Right lung (tissue), 10 donors: ENCODE measurements at places on chromosomes 3 and 15.
A peak's percentile ranks its signal among the peaks of the same experiment; 100 is the strongest.

GRCh38 chr3:139187154-139187553 lies 142.5 kb upstream of the PRR23C start:
- DNase-seq, result no peak

DNA sequence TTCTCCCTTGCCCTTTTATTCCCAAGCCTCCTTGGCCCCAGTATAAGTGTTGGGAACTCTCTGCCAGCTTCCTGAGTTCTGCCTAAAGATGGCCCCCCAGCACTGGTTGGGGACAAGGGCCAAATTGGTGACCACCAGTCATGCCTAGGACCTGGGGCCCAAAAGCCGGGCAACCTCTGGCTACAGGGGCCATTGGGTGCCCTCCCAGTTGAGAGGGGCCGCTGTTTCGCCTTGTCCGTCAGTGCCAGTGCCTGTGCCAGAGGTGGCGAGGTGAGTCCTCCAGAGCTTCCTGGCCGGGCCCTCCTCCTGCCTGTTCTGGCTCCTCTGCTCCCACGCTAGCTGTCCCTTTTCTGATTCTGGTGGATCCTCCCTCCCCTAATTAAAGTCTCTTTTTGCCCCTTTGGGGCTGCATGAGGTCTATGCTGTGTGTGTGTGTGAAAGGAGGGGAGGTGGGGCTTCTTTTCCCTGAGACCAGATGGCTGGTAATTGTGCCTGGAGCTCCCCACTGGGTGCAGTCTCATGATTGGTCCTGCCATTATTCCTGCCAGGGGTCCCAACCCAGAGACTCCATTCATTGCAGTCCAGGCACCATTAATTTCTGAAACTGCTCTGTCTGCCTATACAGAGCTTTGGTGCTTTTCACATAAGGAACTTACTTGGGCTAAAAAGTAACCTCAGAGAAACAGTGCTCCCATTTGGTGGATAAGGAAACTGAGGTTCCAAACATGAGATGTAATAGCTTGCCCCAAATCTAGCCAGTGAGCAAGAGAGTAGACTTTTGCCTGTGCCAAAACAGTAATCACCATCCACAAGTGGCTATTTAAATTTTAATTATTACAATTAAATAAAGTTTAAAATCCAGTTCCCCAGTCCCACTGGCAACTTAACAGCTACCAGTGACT lies 3.1 kb upstream of the TTLL3 start:
- no peak for DNase-seq

DNA sequence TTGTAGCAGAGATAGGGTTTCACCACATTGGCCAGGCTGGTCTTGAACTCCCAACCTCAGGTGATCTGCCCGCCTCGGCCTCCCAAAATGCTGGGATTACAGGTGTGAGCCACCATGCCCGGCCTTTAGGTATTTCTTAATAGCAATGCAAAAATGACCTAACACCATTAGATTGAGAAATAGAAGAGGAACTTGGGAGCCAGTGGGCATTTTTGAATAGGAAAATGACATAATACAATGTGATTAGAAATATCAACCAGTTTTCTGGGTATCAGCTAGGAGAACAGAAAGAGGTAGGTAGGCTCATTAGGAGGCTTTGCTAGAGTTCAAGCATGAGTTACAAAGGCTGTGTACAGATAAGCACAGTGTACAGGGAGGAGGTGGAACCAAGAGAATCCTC lies 101.8 kb upstream of the TBC1D5 start:
- no peak for DNase-seq

- no peak for DNase-seq
Observed at GRCh38 chr3:141151439-141151838, 80.2 kb upstream of the PXYLP1 start.

DNA sequence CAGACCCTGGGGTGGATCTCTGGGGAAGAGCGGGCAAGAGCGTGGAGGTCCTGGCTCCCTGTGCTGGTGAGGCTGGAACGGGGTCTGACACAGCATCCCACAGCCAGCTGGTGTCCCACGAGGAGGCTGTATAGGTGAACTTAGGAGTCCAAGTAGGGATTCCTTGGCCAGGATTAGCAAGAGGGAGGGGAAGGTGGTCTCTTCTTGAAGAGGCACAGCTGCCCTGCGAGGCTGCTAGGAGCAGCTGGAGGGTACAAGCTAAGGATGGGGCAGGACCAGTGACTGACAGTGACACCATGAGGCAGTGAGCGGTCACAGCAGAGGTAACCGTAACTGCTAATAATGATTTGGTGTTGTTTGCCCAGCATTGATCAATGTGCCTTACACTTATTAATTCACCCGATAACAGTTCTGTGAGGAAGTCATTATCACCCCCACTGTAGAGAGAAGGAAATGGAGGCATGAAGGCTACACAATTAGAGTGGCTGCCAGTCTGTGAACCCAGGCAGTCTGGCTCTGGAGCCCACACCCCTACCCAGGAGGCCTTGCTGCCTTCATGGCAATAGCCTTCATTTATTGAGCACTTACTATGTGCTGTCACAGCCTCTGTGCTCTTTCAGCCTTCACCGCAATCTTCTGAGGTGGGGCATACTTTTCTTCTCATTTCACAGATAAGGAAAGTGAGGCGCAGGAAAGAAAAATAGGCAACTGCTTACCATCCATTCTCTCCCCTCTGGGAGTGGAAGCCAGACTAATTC lies 59.4 kb downstream of the TMEM44 start:
- no peak for DNase-seq

DNA sequence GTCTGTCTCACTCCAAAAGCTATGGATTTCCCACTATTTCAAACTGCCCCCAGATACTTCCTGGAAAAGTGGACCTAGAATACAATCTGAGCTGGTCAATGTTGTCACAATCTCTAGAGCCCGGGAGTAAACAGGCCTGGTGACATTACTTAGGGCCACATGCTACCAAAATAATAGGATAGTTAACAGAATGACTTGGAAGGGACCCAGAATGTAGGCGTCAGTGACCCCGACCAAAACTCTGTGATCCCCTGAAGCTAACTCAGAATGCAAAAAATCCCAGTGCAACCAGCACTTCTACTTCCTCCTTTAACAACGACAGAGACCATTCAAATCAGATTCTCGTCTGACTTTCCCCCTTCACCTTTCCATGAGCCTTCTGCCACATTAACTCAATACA lies 51.5 kb upstream of the CDV3 start:
- DNase-seq, result no peak

DNA sequence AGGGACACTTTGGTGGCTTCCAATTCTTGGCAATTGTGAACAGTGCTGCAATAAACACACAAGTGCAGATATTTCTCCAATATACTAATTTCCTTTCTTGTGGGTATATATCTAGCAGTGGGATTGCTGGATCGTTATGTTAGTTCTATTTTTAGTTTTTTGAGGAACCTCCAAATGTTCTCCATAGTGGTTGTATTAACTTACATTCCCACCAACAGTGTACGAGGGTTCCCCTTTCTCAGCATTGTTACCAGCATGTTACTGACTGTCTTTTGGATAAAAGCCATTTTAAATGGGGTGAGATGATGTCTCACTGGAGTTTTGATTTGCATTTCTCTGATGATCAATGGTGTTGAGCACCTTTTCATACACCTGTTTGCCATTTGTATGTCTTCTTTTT lies 92.8 kb downstream of the DAPK2 start:
- DNase-seq, result no peak

DNA sequence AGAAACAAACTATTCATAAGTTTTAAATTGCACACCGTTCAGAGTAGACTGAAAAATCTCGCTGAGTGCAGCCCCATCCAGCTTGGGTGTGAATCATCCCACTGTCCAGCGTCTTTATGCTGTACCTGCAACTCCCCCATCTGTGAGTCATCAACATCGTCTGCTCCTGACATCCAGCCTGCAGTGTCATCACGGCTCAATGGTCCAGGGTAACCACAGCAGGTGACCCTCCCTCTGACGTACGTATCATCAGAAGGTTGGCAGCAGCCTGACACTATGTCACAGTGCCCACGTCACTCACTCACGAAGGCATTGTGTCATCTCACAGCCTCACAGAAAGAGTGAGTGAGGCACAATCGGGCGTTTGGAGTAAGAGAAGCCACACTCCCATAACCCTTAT lies 65.2 kb downstream of the TPRA1 start:
- no peak for DNase-seq

GRCh38 chr3:152026033-152026556 lies 152.7 kb downstream of the SUCNR1 start:
- DNase-seq, result peak; percentile 14

DNA sequence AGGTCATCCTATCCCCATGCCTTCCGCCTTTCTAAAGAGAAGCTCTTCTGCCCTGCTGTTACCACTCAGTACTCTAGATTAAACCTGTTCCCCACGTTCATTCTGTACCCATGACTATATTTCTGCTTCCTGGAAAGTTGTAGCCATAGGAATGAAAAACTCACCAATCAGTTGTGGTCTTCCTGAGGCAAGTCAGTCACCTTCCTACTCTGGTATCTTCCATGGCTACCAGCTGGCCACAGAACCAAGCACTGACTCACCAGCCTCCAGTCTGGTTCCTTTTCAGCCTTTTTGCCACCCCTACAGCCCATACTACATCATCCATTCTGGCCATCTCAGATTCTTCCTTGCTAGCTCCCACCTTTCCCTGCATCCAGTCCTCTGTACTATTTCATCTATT lies 46.4 kb downstream of the TMEM44 start:
- DNase-seq, result no peak

GRCh38 chr15:75992897-75993296 lies 19.3 kb downstream of the NRG4 start:
- DNase-seq, result no peak

DNA sequence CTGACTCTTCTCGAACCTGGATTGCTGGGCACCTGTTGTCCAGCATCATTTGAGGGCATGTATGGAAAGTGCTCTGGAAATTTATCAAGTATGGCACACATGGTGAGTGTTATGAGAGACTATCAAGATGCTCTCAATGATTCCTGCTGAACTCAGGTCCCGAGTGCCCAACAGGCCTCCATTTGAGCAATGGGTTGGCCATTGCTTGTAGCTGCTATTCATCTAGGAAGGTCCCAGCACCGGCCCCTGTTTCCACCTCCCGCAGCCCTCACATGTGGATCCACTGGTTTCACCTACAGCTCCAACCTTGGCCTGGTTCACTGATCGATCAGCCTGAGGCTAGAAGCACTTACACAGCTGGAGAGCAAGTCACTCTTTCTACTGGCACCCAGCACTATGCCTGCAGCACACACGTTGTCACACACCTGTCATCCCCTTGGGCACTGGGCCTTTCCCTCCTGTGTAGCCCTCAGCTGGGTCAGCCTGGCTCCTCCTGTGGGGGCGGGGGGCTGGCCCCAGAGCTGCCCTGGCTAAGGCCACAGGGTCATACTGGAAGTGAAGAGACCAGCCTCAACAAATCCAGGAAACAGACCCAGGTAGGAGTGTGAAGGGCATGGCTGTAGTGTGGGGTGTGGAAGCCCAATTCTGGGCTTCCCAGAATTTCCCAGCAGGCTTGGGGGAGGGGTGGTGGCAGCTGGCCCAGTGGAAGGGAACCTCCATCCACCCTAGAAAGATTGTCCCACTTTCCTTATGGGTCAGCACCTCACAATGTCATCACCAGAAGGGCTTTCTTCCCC lies 41.7 kb upstream of the SMAD3 start:
- no peak for DNase-seq

- DNase-seq, result no peak
Observed at GRCh38 chr3:158460926-158461325, 110.1 kb upstream of the MLF1 start.

DNA sequence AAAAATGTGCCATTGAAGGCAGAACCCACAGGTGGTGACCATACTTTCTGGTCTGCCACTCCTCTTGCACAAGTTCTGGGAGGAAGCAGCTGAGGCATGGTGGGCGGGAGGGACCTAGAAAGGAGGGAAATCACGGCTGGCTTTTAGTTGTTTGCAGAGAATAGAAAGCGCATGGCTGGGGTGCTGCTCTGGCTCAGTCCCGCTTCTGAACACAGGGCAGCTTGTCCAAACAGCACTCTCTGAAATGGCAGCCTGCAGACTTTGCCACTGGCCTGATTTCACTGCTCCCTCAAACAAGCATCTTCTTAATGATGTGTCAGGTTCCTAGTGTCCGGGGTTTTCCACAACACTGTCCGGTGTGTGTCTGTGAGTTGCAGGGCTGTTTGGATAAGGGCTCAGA lies 76.7 kb downstream of the AAGAB start:
- DNase-seq, result peak; percentile 82

- DNase-seq, result no peak
Observed at GRCh38 chr3:4198491-4198890, 104.7 kb upstream of the SETMAR start.

- no peak for DNase-seq
Observed at GRCh38 chr3:16337856-16338540, 73.0 kb downstream of the OXNAD1 start.

DNA sequence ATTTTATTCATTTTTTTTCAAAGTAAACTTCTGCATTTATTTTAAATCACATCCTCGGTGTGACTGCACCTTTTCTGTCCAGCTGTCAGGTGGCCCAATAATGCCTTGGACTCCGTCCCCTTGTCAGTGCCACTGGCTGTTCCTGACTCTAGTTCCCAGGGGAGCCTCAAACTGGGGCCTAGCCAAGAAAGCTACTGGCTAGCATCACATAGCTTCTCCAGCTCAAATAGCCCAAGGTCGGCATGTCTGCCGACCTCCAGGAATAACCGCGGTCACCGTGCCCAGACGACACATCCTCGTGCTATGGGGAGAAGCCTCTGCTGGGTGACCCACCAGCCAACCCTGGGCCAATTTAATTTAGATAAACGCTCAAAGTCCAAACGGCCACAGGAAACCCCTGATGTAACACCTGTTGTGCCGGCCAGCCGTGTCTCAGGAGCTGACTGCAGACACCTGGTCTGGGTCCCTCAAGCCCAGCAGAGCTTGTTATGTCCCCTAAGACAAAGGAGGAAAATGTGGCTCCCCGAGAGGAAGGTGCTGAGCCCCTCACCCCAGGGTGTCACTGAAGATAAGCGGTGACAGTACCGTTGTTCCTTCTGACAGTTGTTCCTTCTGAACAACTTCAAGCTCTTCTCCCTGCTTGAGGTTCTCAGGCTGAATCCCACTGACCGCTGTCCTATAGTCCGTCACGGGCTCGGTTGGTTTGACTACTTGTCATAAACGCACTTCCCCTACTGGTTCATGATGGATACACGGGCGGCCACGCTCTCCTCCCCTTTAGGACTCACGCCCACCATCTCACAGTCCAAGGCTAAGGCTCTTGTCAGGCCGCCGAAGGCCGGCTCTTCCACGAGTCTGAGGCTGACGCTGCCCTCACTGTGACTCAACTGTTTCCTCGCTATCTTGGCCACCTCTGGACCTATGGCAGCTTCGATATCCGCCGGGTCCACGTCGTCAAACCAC lies 126.2 kb downstream of the KLF13 start:
- DNase-seq, result no peak

- DNase-seq, result peak; percentile 6
Observed at GRCh38 chr3:38960953-38961622, 90.7 kb downstream of the SCN11A start.

GRCh38 chr3:20404741-20405100 lies 218.7 kb upstream of the SGO1 start:
- no peak for DNase-seq

DNA sequence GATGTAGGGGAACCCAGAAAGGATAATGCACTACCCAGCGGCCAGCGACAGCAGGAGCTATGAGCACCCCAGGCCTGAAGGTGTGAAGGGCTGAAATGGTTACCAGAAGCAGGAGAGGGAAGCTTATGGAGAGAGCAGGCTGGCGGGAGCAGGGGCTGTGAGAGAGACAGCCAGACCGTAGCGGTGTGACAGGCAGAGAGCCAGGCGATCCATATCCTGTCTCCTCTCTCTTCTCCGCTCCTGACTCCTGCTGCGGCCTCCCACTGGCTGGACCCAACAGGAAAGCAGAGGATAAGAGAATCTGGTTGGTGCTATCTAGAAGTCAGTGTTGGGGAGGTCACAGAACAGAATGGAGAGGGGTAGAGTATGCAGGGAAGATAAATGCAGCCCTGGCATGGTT lies 49.9 kb downstream of the BTD start:
- no peak for DNase-seq
